ENCODE measurements at places on chromosomes 5 and 9.

- no peak for DNase-seq
These were observed 34.2 kb upstream of the HSD17B4 start for GRCh38 chr5:119417891-119418605.

DNA sequence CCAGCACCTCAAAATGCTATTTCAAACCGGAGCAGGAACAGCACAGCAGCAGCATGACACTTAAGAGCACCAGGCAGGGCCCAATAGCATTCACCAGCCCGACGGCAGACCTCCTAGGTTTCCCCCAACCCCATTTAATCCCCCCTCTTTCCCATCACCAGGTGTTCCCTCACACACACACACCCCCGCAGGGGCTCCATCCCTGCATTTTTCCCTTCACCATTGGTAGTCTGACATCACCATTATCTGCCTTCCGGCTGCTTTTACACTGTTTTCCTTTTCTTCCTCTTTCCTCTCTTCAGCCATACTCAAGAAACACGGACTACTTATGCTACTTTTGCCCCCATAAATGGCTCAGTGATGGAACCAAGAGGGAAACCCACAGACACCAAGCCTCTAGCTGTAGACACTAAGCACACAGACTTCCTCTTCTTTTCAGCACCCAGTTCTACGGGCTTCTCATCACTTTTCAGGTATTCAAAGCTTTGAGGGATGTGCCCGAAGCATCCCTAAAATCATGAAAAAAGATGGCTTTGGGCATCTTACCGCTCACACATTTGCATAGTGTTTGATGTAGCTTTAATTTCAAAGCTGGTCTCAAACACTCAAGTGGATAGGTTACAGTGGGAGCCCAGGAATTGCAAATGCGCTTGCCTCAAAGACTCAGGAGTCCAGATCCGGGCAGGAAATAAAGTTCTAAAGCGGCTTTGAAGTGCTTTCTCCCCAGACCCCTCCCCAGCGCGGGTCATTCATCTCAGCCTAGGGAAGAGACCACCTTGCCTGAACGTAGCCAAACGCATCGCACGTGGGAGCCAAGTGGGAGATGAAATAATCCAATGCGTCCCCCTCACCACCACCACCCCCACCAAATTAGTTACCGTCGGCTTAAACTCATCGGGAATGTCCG, 141.5 kb downstream of the TSSK1B start:
- no peak for DNase-seq

GRCh38 chr5:64685866-64686265, 4.4 kb upstream of the SHISAL2B start:
- no peak for DNase-seq

- DNase-seq, result no peak
These were observed 59.9 kb downstream of the CAVIN4 start for GRCh38 chr9:100637787-100638186.

- no peak for DNase-seq
These were observed 479.0 kb downstream of the MTRR start for GRCh38 chr5:8347984-8348383.

DNA sequence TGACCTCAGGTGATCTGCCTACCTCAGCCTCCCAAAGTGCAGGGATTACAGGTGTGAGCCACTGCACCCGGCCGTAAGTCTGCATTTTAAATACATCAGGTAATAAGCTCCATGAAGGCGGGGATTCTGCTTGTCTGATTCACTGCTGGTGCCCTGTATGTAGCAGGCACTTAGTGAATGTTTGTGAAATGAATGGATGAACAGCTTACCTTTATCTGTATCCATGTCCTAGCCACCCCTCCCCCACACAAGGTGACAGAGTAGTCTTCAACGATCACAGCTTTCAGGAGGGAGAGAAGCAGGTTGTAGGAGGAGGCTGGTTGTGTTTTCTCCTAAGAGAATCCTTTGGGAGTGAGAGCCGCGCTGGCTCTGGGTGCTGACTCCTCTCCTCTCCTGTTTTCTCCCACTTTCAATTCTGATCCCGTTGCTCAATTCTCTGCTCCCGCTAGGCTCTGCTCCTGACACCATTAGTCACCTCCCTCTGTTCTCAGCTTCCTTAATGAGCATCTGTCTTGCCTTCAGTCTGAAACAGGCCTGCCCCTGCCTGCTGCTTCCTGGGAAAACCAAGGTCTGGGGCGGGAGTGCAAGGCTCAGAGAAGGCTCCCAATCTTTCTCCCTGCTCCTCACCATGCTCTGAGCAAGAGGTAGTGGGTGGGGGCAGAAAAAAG, 88.8 kb upstream of the CTNNA1 start:
- no peak for DNase-seq

DNA sequence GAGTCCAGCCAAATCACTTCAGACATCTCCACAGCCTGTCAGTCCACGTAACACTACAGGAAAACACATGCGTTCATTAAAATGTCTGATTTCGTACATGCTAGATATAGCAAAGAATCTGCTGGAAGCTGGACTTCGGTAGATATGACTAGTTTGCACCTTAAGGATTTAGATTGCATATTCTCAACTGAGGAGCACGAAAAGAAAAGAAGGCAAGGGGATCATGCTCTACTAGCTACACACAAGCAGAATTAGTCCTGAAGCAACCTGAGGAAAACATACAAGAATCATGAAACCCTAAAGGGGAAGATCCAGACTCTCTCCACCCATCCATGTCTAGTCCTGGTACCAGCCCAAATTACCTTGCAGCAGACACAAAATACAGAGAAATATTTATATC, 36.1 kb upstream of the SSBP2 start:
- DNase-seq, result no peak

- DNase-seq, result no peak
These were observed 152.5 kb downstream of the DMRT2 start for GRCh38 chr9:1202512-1203280.

DNA sequence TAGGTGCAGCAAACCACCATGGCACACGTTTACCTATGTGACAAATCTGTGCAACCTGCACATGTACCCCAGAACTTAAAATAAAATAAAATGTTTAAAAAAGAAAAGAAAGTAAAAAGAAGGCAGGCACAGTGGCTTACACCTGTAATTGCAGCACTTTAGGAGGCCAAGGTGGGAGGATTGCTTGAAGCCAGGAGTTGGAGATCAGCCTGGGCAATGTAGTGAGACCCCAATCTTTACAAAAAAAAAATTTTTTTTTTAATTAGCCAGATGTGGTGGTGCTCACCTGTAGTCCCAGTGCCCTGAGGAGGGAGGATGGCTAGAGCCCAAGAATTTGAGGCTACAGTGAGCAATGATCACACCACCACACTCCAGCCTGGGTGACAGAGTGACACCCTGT, 12.5 kb upstream of the LHFPL2 start:
- DNase-seq, result no peak

GRCh38 chr9:89372230-89372816, 54.0 kb downstream of the SECISBP2 start:
- no peak for DNase-seq

GRCh38 chr5:105917189-105917588, 1753.5 kb downstream of the EFNA5 start:
- no peak for DNase-seq

DNA sequence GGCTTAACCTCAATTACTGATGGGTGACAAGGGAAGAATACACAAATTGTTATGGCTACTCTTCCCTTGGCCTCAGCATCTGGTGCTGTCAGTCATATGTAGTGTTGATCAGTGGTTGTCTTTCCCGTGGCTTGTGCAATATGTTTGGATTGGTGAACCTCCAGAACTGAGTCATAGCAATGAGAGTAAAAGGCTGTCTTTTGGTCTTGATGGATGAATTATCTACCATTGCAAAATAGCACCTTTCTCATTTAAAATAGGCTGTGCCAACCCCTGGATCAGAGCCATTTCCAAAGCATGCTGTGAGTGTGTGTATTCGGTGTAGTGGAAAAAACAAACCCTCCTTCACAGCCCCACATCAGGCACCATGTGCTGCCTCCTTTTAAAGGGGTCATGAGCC, 14.6 kb upstream of the F2R start:
- no peak for DNase-seq

DNA sequence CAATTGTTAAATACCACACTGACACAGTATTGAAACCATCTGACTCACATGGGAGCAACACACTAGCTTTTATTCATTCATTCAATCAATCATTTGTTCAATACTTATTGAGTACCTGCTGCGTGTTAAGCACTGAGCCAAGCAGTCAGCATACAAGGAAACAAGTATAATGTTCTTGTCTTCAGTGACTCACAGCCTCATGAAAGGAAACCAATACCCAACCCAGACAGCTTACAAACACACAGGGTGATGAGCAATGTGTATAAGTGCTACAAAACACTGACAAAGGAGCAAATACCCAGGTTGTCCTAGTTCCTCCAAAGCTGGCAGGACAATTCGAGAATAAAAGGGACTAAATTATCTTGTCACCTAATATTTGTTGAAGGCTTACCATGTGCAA, 67.6 kb upstream of the RASEF start:
- DNase-seq, result no peak

DNA sequence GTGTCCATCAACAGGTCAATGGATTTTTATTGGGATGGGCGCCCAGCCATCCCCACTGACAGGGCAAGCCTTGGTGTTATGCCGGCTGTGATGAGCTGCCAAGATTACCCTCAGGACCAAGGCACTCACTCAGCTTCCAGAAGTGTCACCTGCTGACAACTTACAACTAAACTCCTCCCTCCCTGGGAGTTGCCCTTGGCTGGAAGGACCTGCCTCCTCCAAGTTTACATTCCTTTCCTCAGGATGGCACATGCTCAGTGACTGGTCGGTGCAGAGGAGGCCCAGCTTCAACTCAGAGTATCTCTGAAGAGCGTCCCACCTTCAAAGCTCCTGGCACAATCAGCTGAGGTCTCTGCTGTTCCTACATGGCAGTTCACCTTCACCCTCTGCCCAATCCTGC, 52.5 kb upstream of the ZBTB43 start:
- no peak for DNase-seq

DNA sequence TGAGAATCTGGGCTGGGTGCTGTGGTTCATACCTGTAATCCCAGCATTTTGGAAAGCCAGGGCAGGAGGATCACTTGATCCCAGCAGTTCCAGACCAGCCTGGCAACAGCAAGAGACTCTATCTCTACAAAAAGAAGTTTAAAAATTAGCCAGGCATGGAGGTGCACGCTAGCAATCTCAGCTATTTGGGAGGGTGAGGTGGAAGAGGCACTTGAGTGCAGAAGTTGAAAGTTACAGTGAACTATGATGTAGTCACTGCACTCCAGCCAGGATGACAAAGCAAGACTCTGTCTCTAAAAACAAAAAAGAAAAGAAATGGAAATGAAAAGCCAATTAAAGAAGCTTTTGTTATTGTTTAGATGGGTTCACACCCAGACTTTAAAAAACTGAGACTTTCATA, 131.6 kb upstream of the RASA1 start:
- DNase-seq, result no peak

GRCh38 chr9:89358985-89359384, 40.7 kb downstream of the SECISBP2 start:
- no peak for DNase-seq

DNA sequence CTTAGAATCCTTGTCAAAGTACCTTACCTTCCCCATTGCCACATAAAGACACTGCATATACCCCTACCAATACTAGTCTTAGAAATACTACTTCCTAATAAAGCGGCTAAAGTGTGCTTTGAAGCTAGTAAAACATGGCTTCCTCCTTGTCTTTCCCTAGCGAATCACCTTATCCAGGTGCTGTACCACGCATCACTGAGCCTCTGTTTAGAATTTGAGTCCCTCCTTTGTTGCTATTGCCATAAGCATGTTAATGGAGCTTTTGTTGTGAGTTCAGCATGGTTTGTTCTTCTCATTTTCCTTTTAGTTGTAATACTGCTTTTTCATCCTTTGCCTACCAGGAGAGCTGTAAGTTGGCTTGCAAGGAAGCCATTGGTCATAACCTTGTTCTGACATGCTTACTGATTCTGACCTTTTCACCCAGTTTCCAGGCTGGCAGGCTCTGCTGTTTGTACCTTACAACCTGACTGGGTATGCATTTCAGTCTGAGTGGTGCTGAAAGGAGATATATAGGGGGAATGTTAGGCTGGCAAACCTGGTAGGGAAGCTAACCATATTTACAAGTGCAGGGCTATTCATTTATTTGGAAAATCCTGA, 49.8 kb downstream of the LMNB1 start:
- no peak for DNase-seq

DNA sequence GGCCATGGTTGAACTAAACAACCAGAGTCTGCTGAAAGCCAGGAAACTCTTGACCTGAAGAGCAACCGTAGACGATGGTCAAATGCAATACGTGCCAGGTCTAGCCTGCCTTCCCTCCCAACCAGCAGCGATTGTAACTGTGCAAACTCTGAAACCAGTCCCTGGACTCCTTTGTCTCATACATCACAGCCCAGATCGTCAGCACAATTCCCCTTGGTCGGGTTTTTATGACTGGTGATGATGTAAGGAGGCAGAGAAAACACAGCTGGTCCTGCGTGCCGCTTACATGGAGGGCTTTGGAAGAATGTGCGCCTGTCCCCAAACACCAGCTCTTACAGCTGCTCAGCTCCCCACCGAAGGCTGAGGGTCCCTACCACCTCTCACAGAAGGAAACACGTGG, 24.6 kb downstream of the SMIM23 start:
- DNase-seq, result no peak

- no peak for DNase-seq
These were observed 84.1 kb upstream of the IRX1 start for GRCh38 chr5:3511519-3511918.

GRCh38 chr5:113052041-113052795, 75.6 kb downstream of the DCP2 start:
- no peak for DNase-seq

- DNase-seq, result no peak
These were observed 53.1 kb downstream of the ADAMTS2 start for GRCh38 chr5:179292202-179292601.

DNA sequence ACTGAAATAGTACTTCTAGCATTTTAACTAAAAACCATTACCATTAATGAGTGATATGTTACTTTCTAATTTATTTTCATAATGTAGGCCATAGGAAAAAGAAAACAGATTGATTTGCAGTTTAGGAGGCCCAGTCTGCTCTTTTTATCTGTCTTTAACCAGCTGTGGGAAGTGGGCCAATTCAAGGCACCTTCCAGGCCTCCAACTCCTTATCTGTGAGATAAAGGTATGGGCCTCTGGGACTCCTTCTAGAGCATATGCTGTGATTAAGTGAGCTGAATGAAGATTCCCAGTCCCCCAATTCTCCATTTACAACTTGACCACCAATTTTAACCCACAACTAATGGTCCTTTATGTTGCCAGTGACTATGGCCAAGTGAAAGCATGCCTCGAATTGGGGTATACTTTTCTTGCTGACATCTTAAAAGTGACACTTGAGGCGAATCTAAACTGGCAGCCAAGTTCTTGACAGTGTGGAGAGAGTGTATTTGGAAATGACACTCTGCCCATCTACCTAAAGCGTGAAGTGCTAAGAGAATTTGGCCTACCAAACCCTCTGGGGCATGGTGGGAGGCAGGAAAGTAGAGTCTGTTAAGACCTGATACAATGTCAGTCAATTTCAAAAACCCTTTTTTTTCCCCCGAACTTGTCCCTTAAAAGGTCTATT, 88.3 kb downstream of the PIK3R1 start:
- no peak for DNase-seq

Measured in BJ (cell line).